ENCODE measurements at places on chromosomes 2 and 18. TPM values are rescaled to one million over a fixed set of nuclear protein-coding genes. Genes with fewer than 3 reads are reported as not detected.

DNA sequence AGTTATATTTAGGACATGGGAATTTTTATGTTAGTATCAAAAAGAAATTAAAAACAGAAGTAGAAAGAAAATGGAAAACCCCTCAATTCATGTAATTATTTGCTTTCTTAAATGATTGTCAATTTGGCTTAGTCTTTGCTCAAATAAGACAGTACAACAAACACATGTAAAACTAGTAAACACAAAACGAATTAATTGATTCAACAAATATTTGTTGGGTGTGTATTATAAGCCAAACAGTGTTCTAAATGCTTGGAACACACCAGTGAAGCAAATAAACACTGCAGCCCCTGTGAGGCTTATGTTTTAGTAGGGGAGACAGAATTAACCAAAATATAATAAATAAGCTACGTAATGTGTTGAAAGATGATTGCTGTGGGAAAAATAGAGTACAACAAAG, 234.5 kb upstream of the STON1 start:
- H3K4me1 ChIP-seq: no peaks in the 10 kb centered on the region
- no peak for DNase-seq
- H3K27me3 ChIP-seq: no peaks in the 10 kb centered on the region
- no peak overlapping the region for H3K4me3 ChIP-seq

DNA sequence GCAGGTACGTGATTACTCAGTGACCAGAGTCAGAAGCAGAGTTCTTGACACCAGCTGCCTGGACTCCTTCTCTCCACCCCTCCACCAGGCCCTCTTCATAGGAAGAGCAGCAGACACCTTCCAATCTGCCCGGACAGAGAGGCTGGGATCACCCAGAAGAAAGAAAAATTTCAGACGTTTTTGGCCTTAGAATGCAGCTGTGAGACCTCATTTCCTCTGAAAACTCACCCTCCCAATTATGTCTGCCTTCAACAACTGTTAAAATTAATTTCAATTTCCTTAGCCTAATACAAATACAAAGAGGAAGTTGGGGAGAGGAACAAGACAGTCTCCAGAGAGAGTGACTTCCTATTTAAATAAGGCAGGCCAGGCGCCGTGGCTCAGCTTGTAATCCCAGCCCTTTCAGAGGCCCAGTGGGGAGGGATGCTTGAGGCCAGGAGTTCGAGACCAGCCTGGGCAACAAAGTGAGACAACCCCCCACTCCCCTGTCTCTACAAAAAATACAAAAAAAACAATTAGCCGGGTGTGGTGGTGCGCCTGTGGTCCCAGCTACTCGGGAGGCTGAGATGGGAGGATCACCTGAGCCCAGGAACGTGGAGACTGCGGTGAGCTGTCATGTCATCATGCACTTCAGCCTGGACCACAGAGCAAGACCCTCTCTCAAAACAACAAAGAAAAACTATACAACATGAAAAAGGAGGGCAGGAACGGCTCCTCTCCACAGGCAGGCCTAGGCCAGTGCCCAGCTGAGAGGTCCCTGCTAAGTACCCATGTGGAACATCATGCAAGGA, 1.6 kb downstream of the SLC66A2 start:
- DNase-seq: no peak
- peaks cover 43% of the 10 kb centered on the region for H3K4me1 ChIP-seq
- no peaks in the 10 kb centered on the region for H3K36me3 ChIP-seq
- H3K27ac ChIP-seq: no peak overlapping the region

- no peak overlapping the region for H3K4me3 ChIP-seq
- no peaks in the 10 kb centered on the region for H3K36me3 ChIP-seq
- no peak overlapping the region for H3K27ac ChIP-seq
- H3K4me1 ChIP-seq: no peaks in the 10 kb centered on the region
- DNase-seq: no peak
Measured at GRCh38 chr2:108367561-108368175, 10.1 kb upstream of the SULT1C4 start.

GRCh38 chr2:145108361-145108778, 588.5 kb upstream of the ZEB2 start:
- no peak overlapping the region for H3K4me3 ChIP-seq
- DNase-seq: no peak
- no peaks in the 10 kb centered on the region for H3K36me3 ChIP-seq

- H3K4me1 ChIP-seq: peaks cover 63% of the 10 kb centered on the region
- H3K27me3 ChIP-seq: no peaks in the 10 kb centered on the region
- DNase-seq: no peak
- H3K36me3 ChIP-seq: no peaks in the 10 kb centered on the region
- peak overlapping the region; percentile 99 for H3K27ac ChIP-seq
- H3K4me3 ChIP-seq: no peak overlapping the region
Measured at GRCh38 chr2:234251326-234252271, 201.1 kb downstream of the SPP2 start.

The ZNF532 gene
- 49.8 TPM for total RNA-seq

GRCh38 chr2:227860221-227860641, 11.2 kb upstream of the DAW1 start:
- H3K4me3 ChIP-seq: no peak overlapping the region
- no peaks in the 10 kb centered on the region for H3K36me3 ChIP-seq
- no peaks in the 10 kb centered on the region for H3K27me3 ChIP-seq
- peaks cover 8% of the 10 kb centered on the region for H3K4me1 ChIP-seq

The DPP4 gene
- total RNA-seq: 0.23 TPM

DNA sequence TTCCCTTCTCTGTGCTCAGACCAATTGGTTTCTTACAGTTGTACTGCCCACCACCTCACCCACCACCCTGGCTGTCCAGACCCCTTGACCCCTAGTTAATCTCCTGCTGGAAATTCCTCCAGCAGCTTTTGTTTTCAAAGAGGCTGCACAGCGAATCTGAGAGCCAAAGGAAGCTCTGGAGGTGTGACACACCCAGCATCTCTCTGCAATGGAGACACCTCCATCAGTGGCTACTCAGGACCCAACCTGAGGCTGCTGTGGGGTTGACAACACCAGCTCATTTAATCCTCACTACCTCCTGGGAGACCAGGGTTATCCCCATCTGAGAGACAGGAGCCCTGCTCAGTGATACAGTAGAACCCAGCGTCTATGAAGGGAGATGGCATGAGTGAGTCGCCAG, 86.4 kb downstream of the BIN1 start:
- peaks cover 3% of the 10 kb centered on the region for H3K27me3 ChIP-seq
- H3K4me1 ChIP-seq: 0 out of 2 replicates have a peak, but pooled peaks cover 2% of the 10 kb centered on the region
- no peak overlapping the region for H3K4me3 ChIP-seq
- H3K27ac ChIP-seq: no peak overlapping the region
- H3K36me3 ChIP-seq: no peaks in the 10 kb centered on the region

DNA sequence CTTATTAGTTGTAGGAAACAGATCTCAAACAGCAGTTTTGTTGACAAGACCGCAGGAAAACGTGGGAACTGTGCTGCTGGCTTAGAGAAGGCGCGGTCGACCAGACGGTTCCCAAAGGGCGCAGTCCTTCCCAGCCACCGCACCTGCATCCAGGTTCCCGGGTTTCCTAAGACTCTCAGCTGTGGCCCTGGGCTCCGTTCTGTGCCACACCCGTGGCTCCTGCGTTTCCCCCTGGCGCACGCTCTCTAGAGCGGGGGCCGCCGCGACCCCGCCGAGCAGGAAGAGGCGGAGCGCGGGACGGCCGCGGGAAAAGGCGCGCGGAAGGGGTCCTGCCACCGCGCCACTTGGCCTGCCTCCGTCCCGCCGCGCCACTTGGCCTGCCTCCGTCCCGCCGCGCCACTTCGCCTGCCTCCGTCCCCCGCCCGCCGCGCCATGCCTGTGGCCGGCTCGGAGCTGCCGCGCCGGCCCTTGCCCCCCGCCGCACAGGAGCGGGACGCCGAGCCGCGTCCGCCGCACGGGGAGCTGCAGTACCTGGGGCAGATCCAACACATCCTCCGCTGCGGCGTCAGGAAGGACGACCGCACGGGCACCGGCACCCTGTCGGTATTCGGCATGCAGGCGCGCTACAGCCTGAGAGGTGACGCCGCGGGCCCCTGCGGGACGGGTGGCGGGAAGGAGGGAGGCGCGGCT, at the start of gene TYMS:
Gene TYMS (plus strand): TSS at position 343 of the 690 bp plus-strand sequence. CDS start 90 bp downstream, at position 433.
- peak within 1 kb of the TSS; percentile 91 for H3K4me3 ChIP-seq
- no peak for DNase-seq
- peaks cover 17% of the 10 kb centered on the region for H3K4me1 ChIP-seq
- peaks cover 10% of the 10 kb centered on the region for H3K36me3 ChIP-seq
- peak within 1 kb of the TSS; percentile 96 for H3K27ac ChIP-seq

GRCh38 chr2:190409616-190410015, 1.5 kb downstream of the MFSD6 start:
- H3K27ac ChIP-seq: no peak overlapping the region
- H3K36me3 ChIP-seq: no peaks in the 10 kb centered on the region
- peaks cover 13% of the 10 kb centered on the region for H3K27me3 ChIP-seq
- H3K4me3 ChIP-seq: no peak overlapping the region
- no peak for DNase-seq

The CCDC178 gene
- not detected for total RNA-seq

Measured in Panc1 (cell line).